GM20000 (cell line): ENCODE measurements at places on chromosomes 7 and 10.
A peak's percentile ranks its signal among the peaks of the same experiment; 100 is the strongest.

DNA sequence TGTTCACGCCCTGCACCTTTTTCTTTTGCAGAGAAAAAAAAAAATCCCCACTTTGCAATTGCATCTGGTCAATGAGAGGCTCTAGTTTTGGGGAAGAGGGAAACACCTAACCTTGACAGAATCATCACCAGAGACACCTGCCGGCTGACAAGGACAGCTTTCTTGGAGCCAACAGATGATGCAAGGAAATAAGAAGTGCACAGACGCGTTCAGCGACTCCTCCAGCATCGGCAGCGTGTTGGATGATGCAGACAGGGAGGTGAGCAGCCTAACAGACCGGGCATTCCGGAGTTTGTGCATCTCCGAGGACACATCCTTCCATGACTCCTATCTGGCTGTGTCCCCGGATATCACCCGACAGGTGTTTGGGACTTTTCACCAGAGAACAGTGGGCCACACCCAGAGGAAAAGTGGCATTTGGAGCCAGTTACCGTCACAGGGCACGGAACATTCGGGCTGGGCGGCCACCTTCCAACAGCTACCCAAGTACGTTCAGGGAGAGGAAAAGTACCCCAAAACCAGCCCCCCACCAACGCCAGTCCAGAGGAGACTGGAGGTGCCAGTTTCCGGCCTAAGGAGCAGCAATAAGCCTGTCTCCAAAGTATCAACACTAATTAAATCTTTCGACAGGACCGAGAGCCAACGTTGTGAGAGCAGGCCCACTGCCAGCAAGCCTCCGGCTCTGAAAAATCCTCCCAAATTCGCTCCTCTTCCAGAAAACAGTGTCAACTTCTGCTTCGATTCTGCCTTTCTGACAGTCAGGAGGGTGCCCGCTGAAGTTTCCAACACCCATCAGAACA lies 23.6 kb downstream of the C10orf71 start:
- DNase-seq: no peak

DNA sequence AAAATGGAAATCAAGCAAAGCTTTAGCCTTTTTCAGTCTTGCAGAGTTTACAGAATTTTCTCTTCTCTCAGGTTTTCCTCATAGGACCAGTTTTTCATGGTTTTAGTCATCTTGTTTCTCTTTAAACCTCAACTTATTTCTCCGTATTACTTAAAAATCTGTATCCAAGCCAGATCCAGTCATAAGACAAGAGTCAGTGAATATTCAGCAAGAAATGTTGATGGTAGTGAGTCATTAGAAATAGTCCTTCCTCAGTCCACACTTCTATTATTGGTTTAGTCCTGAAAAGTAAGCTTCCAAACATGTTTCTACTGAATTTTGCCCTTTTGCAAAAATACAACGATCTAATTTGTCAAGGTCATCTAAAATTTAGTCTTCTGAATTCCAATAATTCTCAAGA lies 107.0 kb downstream of the VIM start:
- no peak for DNase-seq

- no peak for DNase-seq
These were observed 135.6 kb downstream of the VPS41 start for GRCh38 chr7:38773430-38773829.

- DNase-seq: no peak
These were observed 1.3 kb downstream of the ADAM22 start for GRCh38 chr7:87935384-87935706.

- no peak for DNase-seq
These were observed 57.6 kb upstream of the NANOS1 start for GRCh38 chr10:118971876-118972275.

DNA sequence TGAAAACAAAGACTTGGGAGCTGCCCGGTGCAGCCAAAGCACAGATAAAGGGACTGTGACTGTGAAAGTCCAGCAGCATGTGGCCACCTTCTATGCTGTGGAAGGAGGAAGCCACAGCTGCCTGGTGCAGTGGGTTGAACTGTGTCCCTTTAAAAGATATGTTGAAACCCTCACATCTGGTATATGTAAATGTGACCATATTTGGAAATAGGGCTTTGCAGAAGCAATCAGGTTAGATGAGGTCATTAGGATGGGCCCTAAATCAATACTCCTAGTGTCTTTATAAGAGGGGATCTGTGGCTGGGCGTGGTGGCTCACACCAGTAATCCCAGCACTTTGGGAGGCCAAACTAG lies 136.9 kb downstream of the GLI3 start:
- no peak for DNase-seq

DNA sequence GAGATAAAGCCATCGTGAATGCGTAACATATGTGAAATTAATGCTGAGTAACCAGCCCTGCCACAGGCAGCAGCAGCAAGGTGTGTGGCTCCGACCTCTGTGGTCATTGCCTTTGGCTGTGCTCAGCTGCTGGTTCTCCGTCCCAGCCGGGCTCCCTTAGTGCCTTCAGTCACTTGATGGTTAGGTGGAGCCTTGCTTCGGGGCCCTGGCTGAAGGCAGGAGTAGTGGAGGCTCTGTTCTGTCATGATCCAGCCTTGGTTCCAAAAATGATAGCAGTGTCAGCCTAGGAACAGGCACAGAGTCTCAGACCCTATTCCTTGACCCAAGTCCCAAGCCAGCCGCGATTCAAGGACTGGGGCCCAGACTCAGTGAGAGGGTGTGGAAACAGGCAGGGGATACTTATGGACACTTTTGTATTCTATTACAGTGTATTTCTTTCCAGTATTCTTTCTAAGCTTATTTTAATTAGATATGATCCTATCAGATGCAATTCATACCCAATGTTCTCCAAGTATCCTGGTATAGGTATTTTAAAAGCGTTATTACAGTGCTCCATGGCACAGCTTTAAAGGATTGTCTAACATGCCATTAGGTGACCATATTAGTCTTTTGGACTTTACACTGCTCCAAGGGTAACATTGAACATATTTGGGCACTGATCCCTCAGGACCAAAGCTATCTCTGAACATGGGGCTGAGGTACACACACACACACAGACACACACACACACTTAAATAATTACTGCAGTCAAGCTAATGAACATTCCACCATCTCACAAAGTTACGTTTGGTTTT lies 9.0 kb downstream of the SCART1 start:
- no peak for DNase-seq

GRCh38 chr7:29619111-29619510 lies 55.5 kb downstream of the PRR15 start:
- DNase-seq: no peak

DNA sequence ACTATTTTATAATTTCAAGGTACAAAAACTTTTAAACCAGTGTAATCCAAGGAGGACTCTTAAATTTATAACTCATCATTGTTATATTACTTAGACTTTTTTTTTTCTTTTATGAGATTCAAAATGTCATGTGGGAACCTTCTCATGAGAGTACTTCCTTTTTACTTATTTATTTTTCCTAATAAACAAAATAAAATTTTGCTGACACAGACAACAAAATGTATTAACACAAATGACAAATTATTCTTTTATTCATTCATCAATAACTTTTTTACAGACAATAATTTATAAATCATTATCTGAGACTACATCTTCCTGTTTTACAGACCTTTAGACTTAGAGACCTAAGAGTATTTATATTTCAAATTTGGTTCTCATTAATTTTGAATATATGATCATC lies 706.2 kb downstream of the SUGCT start:
- DNase-seq: no peak

DNA sequence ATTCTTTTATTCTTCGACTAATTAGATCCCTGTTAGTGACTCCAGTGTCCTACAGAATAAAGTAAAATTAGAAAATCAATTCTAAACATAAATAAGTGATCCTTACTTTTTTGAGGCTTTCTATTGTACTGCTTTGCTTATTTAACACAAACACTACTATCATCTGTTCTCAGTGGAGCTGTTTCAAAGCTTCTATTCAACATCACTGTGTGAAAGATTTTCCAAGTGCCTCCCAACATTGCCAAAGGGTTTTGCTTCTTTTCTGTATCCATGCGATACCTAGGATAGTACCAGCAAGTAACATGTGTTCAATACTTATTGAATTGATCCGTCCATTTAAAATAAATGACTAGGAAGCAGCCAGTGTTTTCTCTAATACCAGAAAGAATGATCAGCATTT lies 125.7 kb downstream of the ARHGAP21 start:
- DNase-seq: no peak

DNA sequence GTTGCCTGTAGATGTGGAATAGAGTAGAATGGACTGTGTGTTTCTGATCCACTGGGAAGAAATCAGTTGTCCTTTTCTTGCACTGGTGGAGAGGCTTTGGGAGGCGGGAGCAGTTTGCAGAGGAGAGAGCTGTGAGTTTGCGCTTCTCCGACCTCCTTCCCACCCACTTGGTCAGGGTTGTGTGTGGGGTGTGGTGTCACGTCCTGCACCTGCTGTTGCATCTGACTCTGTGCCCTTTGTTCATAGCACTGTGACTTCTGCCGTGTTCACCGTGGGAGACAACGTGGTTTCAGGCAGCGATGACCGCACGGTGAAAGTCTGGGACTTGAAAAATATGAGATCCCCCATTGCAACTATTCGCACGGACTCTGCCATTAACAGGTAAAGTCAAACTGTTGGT lies 67.8 kb downstream of the WDR37 start:
- DNase-seq: no peak

GRCh38 chr7:370259-370625 lies 80.3 kb downstream of the FOXL3 start:
- no peak for DNase-seq

- no peak for DNase-seq
These were observed 70.2 kb downstream of the NOC3L start for GRCh38 chr10:94292434-94293090.

DNA sequence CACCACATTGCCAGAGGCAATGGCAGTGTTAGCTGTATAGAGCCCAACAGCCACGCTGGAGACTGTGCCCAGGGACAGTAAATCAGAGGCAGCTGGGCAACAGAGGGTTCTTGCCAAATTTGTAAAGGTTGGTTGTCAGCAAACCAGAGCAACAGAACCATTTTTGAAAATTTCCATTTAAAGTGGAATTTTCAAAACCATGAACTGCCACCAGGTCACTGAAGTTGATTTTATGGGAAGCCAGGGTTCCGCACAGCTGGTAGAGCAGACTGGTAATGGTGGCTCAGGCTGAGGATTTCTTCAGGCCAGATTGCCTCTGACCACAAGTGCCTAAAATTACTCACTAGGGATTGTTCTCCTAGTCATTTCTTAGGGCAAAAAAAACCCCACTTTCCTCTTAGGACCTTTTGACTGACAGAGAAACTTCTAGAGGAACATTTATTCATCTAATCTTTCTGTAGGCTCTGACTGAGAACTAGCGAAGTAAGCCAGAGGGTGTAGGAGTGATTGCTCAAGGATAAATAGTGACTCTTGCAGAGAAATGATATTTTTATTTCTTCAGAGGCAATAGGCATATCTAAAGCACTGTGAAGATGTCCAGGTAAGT lies 342.4 kb downstream of the BBS9 start:
- no peak for DNase-seq

DNA sequence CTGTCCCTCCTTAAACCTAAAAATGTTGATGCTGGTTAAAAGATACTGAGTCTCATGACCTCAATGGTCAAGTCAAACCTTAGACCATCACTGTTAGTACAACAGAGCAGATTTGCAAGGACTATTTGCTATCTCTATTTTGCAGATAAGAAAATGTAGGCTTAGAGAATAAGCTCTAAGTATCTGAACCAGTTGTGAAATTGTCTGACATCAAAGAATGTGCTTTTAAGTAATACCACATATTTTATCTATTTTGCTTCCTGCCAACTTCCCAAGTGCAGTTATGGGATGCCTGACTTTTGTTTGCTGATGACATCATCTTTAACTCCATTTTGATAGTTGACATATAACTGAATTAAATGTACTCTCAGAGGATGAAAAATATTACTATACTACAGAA lies 83.6 kb upstream of the TMEM106B start:
- no peak for DNase-seq

DNA sequence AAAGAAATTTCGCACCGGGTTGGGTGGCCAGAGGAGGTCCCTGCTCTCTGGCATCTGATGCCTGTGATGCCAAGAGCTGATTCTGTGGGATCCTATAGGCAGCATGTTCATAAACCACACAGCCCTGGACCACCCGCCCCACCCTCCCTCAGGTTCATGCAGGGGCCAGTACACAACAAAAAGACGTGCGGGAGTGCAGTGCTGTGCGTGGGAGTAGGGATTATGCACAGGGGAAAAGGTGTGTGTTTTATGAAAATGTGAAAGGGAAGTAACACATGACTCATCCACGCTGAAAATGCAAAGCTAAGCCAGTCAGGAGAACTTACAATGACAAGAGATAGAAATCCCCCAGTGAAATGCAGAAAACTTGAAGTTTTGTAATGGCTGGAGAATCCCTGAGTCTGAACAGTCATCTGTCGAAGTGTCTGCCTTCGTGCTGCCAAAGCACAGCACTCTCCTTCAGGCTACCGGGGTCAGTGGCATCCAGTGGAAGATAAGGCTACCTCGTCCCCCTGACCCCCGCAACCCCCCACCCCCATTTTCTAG lies 1.1 kb downstream of the KIAA1217 start:
- DNase-seq: peak; percentile 79

- DNase-seq: no peak
These were observed 1.1 kb upstream of the TMEM130 start for GRCh38 chr7:98870807-98871491.

DNA sequence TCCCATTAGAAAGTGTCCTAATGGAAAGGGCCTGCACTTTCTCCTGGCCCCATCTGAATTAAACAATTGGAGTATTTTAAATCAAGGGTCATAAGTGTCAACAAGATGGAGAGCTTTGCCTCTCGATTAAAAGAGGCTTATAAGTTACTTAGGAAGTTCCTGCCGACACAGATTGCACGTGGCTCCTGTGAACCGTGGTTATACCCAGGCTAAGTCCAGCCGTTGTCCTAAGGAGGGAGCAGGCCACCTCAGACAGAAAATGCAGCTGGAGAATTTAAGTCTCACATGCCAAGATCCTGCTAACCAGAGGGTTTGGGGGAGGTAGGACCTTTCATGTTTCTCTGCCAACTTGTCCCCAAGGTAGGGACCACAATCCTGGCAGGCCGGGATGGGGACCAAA lies 626.5 kb upstream of the GALNT17 start:
- DNase-seq: no peak

GRCh38 chr10:72075376-72076115 lies 12.8 kb downstream of the SPOCK2 start:
- DNase-seq: no peak

- no peak for DNase-seq
These were observed 972 bp downstream of the PAOX start for GRCh38 chr10:133379801-133380666.

DNA sequence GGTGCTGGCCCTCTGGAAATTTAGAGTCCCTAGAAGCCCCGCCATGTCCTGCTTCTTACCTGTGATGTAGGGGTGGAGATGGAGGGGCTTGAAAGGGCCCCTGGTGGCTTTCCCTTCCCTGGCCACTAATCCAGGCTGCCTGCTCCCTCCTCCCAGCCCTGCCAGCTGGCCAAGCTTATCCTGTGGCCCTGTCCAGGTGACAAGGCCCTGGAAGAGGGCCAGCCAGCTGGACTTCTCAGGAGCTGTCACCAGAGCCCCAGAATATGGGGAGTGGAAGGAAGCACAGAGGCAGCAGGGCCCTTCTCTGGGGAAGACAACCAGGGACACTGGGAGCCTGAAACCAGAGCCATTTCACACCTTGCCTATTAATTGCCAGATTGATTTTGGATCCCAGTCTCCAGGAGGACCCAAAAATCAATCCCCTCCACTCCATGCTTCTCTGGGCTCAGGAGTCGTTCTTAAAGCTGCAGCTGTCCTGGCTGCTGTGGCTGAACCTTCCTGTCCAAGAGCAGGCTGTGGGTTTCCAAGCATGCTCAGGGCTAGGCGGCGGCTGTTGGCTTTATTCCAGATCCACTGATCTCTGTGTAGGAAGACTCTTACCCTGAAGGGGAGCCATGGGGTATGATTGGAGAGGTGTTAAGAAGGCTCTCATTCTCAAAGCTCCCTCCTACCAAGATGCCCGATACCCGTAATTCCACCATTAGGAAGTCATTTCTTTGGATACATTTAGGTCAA lies 52.6 kb upstream of the PCBD1 start:
- no peak for DNase-seq
